Heart right ventricle (tissue), 16 donors: ENCODE measurements at places on chromosomes 3 and 15. TPM values are rescaled to one million over a fixed set of nuclear protein-coding genes. Genes with fewer than 3 reads are reported as not detected.

DNA sequence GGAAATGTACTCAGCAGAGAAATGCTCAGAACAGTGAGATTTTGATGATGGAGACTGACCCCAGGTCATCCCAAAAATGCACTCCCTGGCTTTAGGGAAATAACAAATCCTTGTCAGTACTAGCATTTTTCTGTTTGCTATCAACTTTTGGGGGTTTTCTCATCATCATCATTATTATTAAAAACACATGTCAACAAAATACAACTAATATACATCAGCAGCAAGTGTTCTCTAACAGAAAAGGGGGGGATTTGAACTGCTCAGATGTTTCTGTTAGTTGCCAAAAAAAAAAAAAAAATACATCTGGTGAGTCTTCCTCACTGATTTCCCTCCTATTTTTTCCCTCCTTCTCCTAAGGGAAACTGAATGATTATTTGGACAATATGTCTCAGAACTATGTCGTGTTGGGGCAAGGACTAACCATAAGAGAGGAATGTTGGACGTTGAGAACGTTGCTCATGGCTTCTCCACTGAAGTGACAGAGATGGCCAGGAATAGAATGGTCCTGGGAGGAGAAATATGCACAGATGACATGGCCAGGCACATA is 230.0 kb upstream of the MCTP2 start:
- no peak for DNase-seq
- no peaks in the 10 kb centered on the region for H3K36me3 ChIP-seq
- H3K27ac ChIP-seq = peak overlapping the region; percentile 42
- no peak overlapping the region for H3K4me3 ChIP-seq

DNA sequence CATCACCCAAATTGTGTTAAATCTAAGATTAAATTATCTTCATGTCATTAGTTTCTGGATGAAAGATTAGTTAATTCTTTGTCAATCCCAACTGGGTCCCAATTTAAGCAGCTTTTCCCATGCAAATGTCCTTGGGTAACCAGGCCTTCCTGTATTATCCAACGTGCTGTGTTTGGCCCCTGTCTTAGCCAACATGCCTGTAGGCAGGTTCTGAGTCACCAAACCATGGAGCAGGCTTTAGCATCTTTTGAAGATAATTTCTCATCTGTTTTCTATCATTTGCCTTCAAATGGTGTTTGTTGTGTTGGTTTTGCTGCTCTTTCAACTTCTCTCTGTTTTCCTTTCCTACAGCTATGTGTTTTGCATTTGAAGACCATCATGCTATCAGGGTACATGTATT is 216.2 kb downstream of the ITPR1 start:
- peaks cover 9% of the 10 kb centered on the region for H3K36me3 ChIP-seq
- no peak overlapping the region for H3K27ac ChIP-seq
- no peaks in the 10 kb centered on the region for H3K27me3 ChIP-seq
- no peak for DNase-seq
- H3K4me3 ChIP-seq = no peak overlapping the region

DNA sequence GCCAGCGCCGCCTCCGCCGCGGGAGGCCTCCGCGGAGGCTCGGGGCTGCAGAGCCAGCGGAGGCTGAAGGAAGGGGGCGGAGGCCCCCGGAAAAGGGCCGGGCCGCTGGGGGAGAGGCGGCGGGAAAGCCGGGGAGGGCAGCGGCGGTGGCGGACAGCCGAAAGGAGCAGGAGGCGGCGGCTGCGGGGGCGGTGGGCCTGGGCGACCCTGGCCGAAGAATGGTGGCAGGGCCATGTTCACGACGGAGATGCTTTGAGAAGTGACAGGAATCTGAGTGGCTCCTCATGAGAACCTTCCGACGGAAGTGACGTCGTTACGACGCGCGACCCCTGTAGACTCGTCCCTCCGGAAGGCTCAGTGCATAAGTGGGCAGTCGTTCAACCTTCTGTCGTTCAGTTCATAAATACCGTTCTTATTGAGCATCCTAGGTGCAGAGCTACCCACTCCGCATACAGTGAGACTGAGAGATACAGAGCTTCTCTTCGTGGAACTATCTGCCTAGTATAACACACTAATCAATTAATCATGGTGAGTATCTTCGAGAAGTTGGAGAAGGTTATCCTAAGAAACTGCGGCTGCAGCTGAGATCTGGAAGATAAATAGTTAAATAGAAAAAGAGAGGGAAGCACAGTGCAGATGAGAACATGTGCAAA is at the start of gene PDCD7:
Gene PDCD7 (minus strand): TSS at position 261 of the 653 bp plus-strand sequence. CDS start 27 bp downstream, at position 234.
- H3K4me3 ChIP-seq = peak within 1 kb of the TSS; percentile 96
- peak; percentile 82 for DNase-seq
- H3K36me3 ChIP-seq = peaks cover 19% of the 10 kb centered on the region
- peaks cover 22% of the 10 kb centered on the region for H3K4me1 ChIP-seq
- peak within 1 kb of the TSS; percentile 83 for H3K27ac ChIP-seq

DNA sequence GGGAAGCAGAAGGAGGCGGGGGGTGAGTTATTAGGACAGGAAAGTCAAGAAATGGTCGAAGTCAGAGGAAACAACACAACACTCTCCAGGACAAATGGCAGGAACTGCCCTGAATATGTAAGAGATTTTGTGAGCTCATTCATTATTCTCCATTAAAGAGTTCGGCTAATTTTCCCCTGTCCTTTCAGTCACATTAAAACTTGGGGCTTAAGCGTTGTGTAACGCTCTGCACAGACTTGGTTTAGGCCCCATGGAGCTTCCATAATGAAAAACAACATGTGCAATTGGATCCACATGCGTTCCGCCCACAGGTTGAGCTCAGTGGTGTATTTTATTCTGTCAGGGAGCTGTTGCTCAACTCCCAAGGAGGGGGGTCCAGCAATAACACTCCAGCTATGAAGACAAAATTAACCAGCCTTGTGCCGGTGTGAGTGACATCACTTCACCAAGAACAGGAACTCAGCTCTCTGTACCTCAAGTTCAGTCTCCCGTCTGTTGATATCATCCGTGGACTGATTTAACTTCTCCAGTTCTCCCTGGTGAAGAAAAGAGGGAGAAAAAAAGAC is 2.3 kb downstream of the SH3BP5 start:
- no peak overlapping the region for H3K4me3 ChIP-seq
- peaks cover 7% of the 10 kb centered on the region for H3K36me3 ChIP-seq
- H3K27me3 ChIP-seq = no peaks in the 10 kb centered on the region
- peak overlapping the region; percentile 37 for H3K27ac ChIP-seq
- peak; percentile 44 for DNase-seq

DNA sequence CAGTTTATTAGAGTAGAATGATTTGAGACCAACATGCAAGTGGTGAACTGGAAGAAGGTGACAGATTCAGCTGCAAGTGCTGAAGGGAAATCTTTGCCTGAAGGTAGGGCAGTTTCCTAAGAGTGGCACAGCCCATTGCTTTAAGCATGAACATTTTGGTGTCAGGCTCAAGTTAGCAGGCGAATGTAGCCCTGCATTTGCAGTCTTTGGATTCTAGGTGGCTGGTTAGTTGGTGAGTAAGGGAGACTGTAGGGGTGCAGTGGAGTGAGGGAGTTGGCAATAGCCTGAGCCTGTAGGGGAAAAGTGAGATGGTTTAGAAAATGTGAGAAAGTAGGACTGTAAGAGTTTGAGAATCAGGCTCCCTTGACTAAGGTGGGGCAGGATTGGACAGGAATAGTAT is 29.7 kb downstream of the UBE2E2 start:
- no peak overlapping the region for H3K27ac ChIP-seq
- H3K4me1 ChIP-seq = peaks cover 29% of the 10 kb centered on the region
- H3K36me3 ChIP-seq = no peaks in the 10 kb centered on the region
- H3K27me3 ChIP-seq = no peaks in the 10 kb centered on the region
- H3K4me3 ChIP-seq = no peak overlapping the region

DNA sequence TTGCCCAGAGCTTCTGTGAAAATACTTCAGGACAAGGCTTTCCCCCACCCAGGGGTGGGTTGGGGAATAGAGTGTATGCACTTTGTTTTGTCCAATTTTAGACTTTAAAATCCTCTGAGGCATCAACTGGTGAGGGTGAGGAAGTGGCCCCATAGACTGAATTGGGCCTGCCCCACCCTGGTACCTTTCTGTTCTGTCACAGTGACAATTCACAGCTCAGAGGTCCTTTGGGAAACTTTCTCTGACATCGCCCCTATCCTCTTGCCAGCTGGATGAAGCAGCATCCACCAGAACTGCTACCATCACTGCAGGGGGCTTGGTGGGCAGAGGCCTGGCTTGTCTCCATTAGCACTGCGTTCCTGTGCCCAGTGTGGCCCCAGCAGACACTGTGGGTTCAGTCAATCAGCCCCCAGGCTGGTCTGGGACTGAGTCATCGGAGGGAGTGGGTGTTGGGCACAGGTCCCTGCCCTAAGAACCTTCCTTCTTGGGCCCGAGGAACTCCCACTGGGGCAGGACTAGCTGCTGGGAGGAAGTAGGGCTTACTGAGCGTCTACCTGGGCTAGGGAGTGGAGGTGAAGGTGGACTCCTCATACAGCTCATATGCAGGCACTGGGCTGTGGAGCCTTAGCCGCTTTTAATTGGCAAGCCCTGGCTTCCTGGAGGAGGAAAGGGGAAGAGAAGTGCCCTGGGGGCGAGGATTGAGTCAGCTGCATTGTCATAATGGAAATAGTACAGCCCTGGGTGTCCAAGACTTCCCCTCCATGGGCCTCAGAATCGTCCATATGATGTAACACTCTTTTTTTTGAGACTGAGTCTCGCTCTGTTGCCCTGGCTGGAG is 1.5 kb upstream of the PPM1M start:
- H3K27ac ChIP-seq = peak overlapping the region; percentile 88
- H3K36me3 ChIP-seq = peaks cover 5% of the 10 kb centered on the region
- H3K4me1 ChIP-seq = peaks cover 7% of the 10 kb centered on the region
- no peak overlapping the region for H3K4me3 ChIP-seq
- no peak for DNase-seq
- no peaks in the 10 kb centered on the region for H3K27me3 ChIP-seq

DNA sequence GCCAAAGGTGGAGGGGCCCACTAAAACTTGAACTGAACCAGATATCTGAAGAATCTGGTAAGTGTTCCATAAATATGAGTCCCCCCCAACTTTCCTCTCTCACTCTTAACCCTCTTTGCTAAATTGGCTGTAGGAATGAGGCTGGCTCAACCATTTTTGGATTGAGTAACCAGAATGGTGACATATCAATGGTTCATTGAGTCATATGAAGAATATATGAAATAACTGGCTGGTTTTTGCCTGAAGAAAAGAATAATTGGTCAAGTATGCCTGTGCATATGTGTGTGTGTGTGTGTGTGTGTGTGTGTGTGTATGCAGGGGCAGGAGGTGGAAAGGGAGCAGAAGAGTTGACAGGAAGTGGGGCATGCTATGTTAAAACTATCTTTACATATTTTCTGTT is 472.9 kb upstream of the THBS1 start:
- H3K27me3 ChIP-seq = no peaks in the 10 kb centered on the region
- no peaks in the 10 kb centered on the region for H3K4me1 ChIP-seq
- no peak overlapping the region for H3K4me3 ChIP-seq
- no peaks in the 10 kb centered on the region for H3K36me3 ChIP-seq

- no peak overlapping the region for H3K4me3 ChIP-seq
- H3K36me3 ChIP-seq = no peaks in the 10 kb centered on the region
- H3K4me1 ChIP-seq = no peaks in the 10 kb centered on the region
- H3K27ac ChIP-seq = no peak overlapping the region
Observed at GRCh38 chr15:80031841-80032240, 27.6 kb upstream of the ZFAND6 start.

DNA sequence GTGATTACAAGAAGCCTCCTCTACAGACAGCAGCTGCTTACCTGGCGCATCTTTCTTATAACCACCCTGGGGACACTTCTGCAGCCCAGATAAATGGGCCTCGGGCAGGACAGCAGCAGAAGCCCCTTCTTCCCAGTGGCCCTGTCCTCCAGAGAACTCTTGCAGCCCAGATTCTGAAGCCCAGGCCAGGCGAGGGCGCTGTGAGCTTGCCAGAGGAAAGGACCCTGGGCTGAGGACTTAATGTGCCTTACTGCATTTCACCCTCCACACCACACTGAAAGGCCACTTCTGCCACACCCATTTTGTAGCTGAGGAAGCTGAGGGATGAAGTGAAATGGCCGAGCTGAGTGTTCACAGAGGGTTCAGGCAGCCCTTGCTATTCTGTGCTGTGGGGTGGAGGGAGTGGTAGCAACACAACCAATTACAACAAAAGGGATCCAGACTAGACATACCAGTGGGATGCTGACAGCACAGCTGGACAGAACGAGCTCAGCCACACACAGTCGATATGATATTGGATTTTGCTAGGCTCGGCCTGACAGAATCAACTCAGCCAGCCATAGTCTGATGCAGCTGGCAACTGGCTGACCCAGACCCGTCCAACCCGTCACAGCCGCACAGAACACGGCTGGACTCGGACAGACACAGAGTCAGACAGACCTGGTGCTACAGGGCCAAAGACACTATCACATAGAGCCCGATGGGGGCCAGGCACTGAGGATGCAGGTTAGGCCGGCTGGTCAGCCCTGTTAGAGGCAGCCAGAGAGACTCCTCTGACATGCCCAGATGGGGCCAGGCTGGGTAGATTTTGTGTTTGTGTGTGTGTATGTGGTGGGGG is 7.3 kb downstream of the ACOX2 start:
- no peaks in the 10 kb centered on the region for H3K27me3 ChIP-seq
- no peak for DNase-seq
- H3K36me3 ChIP-seq = peaks cover 42% of the 10 kb centered on the region
- no peak overlapping the region for H3K27ac ChIP-seq
- no peaks in the 10 kb centered on the region for H3K4me1 ChIP-seq

DNA sequence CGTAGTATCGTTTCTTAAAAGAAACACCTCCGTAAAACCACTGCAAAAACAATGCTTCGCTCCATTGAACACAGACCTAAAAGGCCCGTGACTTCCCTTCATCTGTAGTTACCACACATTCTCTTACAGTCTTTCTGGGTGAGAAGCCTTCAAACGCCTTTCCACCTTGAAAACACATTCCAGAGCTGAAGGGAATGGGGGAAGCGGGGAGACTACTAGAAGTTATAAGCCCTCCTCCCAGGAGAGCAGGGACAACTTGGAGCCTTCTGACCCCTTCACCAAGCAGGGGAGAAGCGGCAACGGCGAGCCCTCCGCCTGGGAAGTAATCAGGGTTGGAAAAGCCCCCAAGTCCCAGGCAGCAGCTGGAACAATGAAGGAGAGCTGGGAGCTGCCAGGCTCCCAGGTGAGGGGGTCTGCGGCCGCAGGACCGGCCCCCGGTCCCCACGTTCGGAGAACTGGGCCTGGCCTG is 461 bp downstream of the SECISBP2L start:
- H3K4me3 ChIP-seq = peak overlapping the region; percentile 94
- H3K27ac ChIP-seq = peak overlapping the region; percentile 97
- no peaks in the 10 kb centered on the region for H3K27me3 ChIP-seq
- peaks cover 4% of the 10 kb centered on the region for H3K4me1 ChIP-seq
- DNase-seq = peak; percentile 21

Gene ANKRD63
- not detected for total RNA-seq

Gene LMOD3
- 194 TPM for total RNA-seq

Gene SLC22A13
- total RNA-seq = 0.38 TPM

Gene CSPG4
- 19.8 TPM for total RNA-seq

Gene GNB4
- total RNA-seq = 12.4 TPM

Gene GOLGA8R
- total RNA-seq = 1.4 TPM

Gene PLCH1
- 0.61 TPM for total RNA-seq

Gene RUBCN
- total RNA-seq = 23.6 TPM
